ENCODE measurements at places on chromosomes 1 and 21.

GRCh38 chr1:77976433-77977076, 2.3 kb downstream of the FUBP1 start:
- no peak for DNase-seq

DNA sequence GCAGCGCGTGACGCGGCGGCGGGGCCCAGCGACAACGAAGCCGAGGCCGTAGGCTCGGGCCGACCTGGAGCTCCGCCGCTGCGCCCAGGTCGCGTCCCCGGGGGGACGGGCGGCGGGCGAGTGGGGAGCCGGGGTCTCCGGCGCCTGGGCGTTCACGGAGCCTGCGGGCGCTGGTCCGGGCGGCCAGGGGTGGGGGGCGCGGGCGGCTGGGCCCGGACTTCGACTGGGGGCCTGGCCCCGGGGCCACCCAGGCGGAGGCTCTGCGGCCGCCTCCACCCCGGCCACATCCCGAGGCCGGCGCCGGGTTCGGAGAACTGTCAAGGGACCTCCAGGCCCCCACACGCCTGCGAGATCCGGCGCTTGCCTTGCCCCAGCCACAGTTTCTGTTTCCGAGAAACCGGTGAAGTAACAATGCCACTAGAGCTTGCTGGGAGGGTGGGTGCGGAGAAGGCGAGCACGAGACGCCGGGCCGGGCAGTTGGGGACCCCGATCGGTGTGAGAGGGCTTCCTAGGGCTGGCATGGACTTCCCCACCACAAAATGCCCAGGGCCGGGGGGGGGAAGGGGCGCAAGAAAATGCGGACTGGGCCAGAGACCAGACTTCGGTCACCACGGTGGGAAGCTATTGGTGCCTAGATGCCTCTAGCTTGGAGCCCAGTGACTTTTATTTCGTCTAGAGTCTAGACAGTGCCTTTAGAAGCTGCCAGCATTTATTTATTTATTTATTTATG, 501 bp downstream of the FBXO6 start:
- peak; percentile 16 for DNase-seq

GRCh38 chr1:28395181-28395580, 25.6 kb downstream of the PHACTR4 start:
- peak; percentile 14 for DNase-seq

- DNase-seq, result no peak
Observed at GRCh38 chr21:41802198-41802584, 35.3 kb upstream of the RIPK4 start.

DNA sequence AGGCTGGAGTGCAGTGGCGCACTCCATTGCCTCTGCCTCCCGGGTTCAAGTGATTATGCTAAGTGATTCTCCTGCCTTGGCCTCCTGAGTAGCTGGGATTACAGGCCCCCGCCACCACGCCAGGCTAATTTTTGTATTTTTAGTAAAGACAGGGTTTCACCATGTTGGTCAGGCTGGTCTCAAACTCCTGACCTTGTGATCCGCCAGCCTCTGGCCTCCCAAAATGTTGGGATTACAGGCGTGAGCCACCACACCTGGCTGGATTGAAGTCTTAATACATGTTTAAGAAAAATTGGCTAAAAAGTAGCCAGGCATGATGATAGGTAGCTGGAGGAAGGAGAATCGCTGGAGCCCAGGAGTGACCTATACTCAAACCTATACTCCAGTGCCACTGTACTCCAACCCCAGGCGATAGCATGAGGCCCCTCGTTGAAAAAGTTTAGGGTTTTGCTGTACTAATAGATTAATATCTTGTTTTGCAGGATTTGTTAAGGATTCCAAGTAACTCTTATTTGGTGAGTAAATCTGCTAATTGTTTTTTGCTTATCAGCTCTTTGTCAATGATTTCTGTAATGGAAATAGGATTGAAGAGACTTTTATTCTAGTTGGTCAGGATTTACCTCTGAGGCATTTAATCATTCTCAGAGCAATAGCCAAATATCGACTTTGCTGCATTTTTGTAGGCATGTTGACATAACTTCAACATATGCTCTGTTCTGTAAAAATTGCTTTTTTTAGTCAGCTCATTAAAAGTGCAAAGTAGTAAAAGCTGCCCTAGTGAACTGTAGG, 2.0 kb downstream of the RCC1 start:
- no peak for DNase-seq

DNA sequence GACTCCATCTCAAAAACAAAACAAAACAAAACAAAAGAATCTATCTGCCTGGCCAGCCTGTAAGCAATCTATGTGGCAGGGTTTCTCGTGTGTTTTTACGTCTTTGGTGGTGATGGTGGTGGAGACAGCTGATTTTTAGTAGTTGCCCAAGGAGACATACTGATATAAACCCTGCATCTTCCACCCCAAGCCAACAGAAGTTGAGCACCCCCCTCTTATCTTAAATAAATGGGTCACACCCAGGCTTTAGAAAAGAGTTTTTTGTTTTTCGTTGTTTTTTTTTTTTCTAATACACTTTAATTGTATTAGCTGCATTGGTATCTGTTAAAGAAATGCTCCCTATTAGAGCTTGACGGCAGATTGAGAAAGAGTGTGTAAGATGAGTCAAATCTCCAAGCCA, 134.7 kb downstream of the GLUL start:
- DNase-seq, result no peak

DNA sequence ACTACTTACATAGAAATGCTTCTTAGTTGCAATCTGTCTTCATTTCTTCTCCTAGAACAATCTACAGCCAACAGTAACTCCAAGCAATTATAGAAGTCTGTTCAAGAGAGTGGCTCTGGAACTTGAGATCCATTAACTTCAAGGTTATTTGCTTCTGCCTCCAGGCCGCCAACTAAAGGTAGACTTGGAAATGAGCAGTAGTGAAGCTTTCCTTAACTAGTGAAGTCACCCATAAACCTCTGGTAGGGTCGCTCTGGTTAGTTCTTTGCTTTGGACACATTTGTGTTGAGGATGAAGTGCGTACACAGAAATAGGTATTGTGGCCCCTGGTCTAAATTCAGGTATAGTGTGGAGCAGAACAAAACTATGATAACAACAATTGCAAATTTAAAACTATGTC, 809.9 kb upstream of the RGS18 start:
- DNase-seq, result no peak

- no peak for DNase-seq
Observed at GRCh38 chr1:90507173-90507572, 209.9 kb downstream of the BARHL2 start.

- no peak for DNase-seq
Observed at GRCh38 chr1:162279136-162279498, 97.5 kb downstream of the SPATA46 start.

DNA sequence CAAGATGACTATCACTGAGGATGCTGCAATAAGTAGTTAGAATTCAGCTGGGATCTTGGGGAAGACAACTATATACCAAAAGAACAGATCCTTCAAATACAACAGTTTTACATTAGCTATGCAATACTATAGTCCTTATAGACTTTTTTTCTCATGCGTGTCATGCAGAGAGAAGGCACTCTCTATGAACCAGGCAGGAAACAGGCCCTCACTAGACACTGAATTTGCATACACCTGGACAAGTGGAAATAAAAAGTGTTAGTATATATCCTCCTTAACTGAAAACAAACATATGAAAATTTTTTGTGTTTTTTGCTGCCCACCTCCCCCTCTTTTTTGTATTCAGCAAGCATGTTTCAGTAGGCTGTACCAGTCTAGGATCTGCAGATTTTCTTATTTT, 29.9 kb downstream of the TMCO1 start:
- DNase-seq, result no peak

DNA sequence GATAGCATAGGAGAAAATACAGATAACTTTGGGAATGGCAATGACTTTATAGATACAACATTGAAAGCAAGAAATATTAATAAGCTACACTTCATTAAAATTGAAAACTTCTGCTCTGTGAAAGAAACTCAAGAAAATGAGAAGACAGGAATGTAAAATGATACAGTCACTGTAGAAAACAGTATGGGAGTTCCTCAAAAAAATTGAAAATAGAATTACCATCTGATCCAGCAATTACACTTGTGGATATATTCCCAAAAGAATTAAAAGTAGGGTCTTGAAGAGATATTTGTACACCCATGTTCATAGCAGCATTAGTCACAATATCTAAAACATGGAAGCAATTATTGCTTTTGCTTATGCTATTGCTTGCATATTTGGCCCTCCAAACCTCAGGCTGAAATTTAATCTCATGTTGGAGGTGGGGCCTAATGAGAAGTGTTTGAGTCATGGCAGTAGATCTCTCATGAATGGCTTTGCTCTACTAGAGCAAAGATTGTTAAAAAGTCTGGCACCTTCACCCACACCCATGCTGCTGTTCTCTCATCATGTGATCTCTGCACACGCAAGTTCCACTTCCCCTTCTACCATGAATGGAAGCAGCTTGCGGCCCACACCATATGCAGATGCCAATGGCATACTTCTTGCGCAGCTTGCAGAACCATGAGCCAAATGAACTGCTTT, 15.3 kb upstream of the AHCYL1 start:
- peak; percentile 63 for DNase-seq

DNA sequence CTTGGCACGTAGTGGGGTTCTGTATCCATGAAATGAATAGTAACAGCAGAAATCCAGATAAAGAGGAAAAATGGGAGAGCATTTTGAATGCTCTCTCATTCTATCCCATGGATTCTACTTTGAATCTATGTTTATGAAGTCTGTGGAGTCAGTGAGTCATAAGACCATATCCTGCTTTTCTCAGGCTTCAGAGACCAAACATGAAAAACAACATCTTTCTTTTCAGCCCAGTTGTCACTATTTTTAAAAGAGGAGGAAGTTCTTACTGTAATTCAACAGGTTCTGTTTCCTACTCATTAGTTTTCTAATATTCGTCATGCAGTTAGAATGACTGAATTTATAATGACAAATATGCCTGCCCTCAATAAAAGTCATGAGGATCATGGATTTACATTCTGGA, 39.4 kb upstream of the CD55 start:
- DNase-seq, result peak; percentile 15

GRCh38 chr1:151867321-151867720, 13.8 kb upstream of the THEM5 start:
- DNase-seq, result no peak

GRCh38 chr21:27257908-27258556, 291.1 kb upstream of the ADAMTS5 start:
- DNase-seq, result no peak

- DNase-seq, result peak; percentile 97
Observed at GRCh38 chr1:201480231-201481003, 11.4 kb upstream of the PHLDA3 start.

GRCh38 chr1:244815600-244816099, 19.8 kb upstream of the COX20 start:
- DNase-seq, result no peak

- peak; percentile 21 for DNase-seq
Observed at GRCh38 chr1:177620636-177621190, 349.1 kb downstream of the SEC16B start.

DNA sequence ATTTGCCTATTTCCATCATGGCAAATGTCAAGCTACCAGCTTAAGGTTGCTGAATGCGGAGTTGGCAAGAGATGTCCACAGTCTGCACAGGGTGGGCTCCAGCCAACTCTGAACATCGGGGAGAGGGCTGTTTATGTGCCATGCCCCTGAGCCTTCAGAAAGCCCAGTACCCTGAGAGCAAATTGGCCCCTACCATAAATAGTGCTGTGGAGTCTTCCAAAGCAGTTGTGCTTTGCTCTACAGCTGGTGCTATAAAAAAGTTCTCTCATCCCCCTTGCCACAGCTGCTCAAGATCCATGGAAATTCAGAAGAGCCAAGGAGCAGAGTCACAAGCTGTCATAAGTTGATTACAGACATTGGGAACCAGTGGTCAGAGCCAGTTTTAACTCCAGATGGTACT, 85.6 kb upstream of the CLDN14 start:
- no peak for DNase-seq

DNA sequence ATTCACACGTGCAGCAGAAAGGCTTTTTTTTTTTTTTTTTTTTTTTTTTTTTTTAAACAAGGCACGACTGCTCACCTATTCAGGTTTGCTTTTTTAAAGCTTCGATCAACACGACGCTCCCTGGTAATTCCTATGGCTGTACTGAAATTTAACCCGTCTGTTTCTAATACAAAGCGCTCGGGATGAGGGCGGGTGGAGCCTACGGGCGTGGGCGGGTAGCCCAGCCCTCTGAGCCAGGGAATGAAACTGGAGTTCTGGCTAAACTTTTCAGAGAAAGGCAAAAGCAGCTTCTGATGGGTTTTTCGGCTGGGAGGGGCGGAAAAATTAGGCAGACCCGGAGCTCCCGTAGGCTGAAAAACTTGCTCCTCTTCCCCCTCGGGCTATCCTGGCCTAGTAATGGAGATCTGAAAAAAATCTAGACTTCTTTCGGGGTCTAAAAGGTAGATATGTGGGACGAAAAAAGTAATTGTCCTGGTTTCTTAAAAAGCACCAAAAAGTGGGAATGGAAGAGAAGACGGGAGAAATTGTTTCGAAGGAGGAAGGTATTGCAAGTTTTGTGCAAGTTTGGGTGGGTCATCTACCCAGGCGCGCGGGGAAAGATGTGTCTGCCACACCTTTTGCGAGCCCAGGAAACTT, 7.4 kb downstream of the NR5A2 start:
- no peak for DNase-seq

GRCh38 chr1:192958871-192959270, 100.3 kb downstream of the UCHL5 start:
- DNase-seq, result no peak

- peak; percentile 98 for DNase-seq
Observed at GRCh38 chr1:23979881-23980727, at the start of gene SRSF10. SRSF10 (minus strand) TSS chr1:23980327; CDS start chr1:23980255, 72 bp downstream.

- DNase-seq, result no peak
Observed at GRCh38 chr1:6592441-6592840, 10.2 kb downstream of the KLHL21 start.
